ENCODE measurements at places on chromosomes 3 and 15.

DNA sequence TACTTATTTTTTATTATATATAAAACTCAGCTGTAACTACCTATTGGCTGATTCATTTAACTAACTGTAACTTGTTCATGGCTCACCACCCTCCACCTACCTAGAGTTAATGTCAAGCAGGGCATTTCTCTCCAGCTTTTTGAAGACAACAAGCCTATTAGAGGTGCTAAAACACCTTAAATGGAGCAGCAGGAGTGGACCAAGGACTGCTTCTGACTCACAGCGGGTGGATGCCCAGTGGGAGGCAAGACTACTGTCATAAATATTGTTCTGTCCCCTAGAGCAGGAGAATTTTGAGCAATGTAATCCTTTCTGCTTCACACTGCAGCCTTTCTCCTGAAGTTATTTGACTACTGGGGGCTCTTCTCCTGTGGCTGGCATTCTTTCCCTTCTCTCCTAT lies 146.9 kb downstream of the CLSTN2 start:
- DNase-seq = no peak

DNA sequence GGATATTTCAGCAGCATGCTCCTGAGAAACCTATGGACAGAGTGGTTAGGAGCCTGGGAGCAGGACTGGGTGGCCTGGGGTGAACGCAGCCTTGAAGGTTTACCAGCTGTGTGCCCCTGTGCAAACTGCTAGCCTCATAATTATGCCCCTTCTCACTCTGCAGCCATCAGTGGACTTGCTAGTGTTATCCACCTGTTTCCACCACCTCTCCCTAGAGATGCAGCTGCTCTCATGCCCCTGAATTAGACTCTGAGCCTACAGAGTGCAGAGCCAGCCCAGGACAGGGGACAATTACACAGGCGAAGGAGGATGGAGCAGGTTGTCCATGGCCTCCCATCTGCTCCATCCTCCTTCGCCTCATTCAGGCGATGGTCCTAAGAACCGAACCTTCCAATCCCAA lies 175.9 kb downstream of the ATP10A start:
- no peak for DNase-seq

- no peak for DNase-seq
Observed at GRCh38 chr15:36499412-36500389, 79.7 kb upstream of the CDIN1 start.

DNA sequence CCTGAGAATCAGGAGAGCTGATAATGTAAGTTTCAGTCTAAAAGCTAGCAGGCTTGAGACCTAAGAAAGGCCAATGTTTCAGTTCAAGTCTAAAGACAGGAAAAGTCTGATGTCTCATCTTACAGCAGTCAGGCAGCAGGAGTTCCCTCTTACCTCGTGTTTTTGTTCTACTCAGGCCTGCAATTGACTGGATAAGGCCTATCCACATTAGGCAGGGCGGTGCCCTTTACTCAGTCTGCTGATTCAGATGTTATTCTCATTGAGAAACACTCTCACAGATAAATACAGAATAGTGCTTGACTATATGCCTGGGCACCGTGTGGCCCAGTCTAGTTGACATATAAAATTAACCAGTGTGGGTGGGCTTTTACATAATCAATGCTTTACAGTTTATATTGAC lies 122.4 kb downstream of the NR1D2 start:
- DNase-seq = no peak

GRCh38 chr3:5677555-5677954 lies 490.0 kb downstream of the EDEM1 start:
- no peak for DNase-seq

DNA sequence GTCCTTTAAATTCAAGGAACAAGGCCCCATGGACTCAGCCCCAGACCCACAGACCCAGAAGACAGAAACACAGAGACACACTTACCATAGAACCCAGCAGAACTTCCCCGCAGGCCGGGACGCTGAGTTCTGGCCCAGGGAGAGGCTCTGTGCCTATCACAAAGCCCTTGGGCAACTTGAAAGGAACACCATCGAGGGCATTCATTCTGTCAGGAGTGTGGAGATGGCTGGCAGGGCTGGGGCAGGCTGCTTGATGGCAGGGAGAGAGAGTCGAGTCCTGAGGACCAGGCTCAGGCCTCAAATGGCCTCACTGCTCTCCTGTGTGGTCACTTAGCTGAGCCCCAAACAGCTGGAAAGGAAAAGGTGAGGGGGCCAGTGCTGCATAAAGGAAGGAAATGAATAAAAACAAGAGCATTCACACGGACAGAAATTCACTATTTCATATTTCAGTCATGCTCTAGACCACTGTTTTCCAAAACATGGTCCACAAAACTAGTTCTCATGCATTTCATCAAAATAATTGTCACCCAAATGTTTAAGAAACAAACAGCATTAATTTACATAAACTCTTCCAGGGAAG lies 8.9 kb downstream of the UBAP1L start:
- no peak for DNase-seq

DNA sequence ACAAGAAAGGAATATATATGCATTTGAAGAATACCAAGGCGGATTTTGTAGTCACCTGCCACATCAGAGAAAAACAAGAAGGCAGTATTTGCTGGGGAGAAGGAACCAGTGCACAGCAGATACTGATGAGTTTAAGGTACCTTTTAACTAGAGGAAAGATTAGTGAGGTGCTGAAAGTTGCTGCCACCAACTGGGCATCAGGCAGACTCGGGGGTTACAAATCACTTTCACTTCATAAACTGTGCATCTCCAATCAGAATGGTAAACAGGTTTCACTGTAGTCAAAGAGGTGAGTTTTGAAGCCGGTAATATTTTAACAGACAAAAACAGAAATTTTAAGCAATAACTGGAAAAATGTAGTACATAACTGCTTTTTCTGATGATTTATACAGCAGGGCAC lies 4.1 kb downstream of the FBN1 start:
- DNase-seq = no peak

DNA sequence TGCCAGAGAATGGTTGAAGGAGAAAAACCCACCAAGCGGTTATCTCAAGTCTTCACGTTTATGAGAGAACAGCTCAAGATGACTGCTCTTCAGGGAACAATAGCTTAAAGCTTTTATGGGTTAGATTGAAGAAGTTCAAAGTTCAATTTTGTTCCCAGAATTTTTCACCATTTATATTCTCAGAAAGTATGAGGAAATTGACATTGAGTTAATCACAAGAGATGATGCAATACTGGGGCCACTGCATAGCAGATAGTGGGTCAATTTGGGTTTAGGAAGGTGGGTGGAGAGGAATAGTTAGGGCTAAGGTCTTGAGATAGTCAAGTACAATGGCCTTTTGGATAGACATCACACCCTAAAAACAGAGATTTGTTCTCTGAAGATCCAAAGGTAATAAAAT lies 539.3 kb downstream of the SQOR start:
- DNase-seq = no peak

GRCh38 chr3:23270423-23270822 lies 67.3 kb downstream of the UBE2E2 start:
- no peak for DNase-seq

DNA sequence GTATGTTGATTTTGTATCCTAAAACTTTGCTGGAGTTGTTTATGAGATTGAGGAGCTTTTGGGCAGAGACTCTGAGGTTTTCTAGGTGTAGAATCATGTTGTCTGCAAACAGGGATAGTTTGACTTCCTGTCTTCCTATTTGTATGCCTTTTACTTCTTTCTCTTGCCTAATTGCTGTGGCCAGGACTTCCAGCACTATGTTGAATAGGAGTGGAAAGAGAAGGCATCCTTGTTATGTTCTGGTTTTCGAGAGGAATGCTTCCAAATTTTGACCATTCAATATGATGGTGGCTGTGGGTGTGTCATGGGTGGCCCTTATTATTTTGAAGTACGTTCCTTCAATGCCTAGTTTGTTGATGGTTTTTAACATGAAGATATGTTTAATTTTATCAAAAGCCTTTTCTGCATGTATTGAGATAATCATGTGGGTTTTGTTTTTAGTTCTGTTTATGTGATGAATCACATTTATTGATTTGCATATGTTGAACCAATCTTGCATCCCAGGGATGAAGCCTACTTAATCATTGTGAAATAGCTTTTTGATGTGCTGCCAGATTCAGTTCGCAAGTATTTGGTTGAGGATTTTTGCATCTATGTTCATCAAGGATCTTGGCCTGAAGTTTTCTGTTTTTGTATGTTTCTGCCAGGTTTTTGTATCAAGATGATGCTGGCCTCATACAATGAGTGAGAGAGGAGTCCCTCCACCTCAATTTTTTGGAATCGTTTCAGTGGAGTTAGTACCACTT lies 188.1 kb downstream of the MINAR1 start:
- no peak for DNase-seq

- no peak for DNase-seq
Observed at GRCh38 chr3:70150599-70150998, 151.1 kb downstream of the SAMMSON start.

- DNase-seq = no peak
Observed at GRCh38 chr3:171867981-171868380, 24.8 kb downstream of the TMEM212 start.

GRCh38 chr3:111071257-111072030 lies at the start of gene NECTIN3:
TSS of gene NECTIN3 (plus strand) at chr3:111071816. CDS start at chr3:111072018, 202 bp downstream.
- DNase-seq = peak; percentile 91

DNA sequence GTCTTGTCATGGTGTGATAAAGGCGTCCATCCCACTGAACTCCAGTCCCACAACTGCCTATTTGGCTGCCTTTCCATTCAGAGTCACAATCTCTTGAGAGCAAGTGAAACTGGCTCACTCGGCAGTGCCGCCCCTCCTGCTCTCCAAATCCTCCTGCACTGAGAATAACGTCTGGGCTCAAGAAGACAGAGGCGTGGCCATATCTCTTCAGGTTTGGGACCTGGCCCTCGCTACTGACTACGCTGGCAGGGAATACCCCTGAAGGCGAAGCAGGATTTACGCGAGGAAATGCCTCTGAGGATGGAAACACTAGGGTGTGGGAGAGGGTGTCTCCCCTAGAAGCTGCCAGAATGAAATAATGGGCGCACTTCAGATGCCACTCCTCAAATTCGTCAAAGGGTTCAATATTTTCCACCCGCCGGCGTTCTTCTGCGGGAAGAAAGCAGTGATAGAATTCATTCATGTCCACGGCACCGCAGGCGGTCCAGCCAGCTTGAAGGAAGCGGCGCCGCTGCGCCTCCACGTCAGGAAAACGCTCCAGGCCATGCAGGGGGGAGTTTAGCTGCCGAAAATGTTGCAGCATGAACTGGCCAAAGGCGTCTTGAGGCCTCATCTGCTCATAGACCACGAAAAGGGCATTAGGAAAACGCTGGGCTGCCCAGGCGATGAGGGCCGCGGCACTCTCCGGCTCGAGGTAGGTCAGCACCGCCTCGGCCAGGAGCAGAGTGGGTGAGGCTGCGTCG lies 985 bp downstream of the LCMT2 start:
- DNase-seq = peak; percentile 23

DNA sequence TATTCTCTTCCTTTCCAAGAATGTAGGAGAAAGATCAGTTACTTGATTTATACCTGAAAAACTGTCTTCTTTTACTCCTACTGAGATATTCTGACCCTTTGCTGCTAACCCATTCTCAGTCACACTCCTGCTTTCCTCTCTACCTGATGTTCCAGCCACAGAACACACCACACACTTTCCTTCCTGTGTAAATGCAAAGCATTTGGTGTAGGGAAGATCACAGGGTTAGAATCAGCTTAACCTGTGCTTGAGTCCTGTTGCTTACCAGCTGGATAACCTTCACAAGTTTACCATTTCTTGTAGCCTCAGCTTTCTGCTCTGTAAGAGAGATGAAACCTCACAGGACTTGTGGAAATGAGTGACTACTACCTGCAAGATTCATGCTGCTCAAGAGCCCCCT lies 489.8 kb upstream of the GOLIM4 start:
- no peak for DNase-seq

DNA sequence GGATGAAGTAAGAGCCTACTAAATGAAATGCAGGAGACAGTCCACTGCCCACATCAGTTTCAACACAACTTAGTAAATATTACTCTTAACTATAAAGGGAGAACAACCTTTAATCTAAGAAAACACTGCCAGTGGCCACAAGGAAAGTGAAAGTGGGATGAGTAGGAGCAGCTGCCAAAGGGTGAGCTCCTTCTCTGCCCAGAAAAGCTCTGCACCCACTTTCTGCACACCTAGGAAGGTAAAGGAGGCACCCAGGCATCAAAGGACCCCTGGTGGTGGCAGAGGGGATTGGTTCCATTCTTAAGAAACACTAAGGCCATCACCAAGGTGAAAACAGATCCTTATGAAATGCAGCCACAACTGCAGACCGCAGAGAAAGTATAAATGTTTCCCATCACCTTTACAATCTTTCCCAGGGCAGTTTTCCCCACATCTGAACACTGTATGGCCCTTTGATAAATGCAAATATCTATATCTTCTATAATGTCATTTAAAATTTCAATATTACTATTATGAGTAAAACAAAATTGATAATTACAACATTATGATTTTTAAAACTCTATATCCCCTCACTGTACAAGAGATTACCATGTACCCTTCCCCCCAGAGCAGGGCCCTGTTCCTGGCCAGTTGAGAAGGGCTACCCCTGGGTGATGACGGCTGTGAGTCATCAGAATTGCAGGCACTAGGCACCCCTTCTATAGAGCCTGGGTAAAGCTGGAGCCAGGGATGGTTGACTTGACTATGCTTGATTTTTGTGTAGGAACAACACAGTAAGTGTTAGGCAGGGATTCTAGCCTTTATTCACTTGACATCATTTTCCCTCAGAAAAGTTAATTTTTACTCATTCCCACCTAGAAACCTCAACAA lies 92.0 kb downstream of the SNRK start:
- DNase-seq = peak; percentile 83

GRCh38 chr15:83208367-83208661 lies 691 bp upstream of the HDGFL3 start:
- DNase-seq = no peak

- DNase-seq = no peak
Observed at GRCh38 chr3:9351709-9352126, 11.1 kb upstream of the THUMPD3 start.

DNA sequence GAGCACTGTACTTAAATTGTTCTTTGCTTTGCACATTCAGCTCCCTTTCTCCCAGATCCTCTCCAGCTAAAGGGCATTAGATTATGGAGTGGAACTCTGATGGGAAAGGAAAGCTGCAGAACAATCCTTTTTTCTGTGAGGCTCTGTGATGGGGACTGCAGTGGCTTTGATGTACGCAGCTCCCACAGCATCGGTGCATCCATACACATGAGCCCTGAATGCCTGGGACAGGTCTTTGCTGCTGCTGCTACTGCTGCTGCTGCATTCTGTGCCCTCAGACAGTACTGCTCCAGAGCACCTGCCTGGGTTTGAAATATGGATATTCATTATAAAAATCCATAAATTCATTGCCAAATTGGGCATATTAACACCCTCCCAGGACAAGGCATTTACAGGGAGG lies 164.4 kb downstream of the WDR76 start:
- no peak for DNase-seq

- peak; percentile 7 for DNase-seq
Observed at GRCh38 chr3:142931222-142931621, 32.3 kb downstream of the PAQR9 start.

DNA sequence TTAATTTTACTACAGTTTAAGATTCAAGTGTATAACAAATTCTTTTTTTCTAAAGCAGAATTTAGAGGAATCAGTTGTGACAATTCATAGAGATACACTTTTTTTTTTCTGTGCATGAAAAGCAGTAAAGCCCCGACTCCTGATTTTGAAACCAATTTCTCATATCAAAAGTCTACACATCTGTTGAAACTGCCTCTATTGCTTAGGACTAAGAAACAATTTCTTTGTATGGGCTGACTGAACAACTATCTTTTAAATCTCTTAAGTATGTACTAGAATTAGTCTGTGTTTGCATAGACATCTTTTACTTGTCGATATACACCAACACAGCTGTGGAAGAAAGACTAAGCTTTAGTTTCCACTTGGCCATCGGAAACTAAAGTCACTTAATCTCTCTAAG lies 127.6 kb downstream of the MEIS2 start:
- no peak for DNase-seq

Data from CD4-positive, alpha-beta T cell treated with Interleukin-6 for 4 hours (primary cell).